Esophagus muscularis mucosa (tissue), 4 donors: ENCODE measurements at places on chromosomes 7 and 10.

DNA sequence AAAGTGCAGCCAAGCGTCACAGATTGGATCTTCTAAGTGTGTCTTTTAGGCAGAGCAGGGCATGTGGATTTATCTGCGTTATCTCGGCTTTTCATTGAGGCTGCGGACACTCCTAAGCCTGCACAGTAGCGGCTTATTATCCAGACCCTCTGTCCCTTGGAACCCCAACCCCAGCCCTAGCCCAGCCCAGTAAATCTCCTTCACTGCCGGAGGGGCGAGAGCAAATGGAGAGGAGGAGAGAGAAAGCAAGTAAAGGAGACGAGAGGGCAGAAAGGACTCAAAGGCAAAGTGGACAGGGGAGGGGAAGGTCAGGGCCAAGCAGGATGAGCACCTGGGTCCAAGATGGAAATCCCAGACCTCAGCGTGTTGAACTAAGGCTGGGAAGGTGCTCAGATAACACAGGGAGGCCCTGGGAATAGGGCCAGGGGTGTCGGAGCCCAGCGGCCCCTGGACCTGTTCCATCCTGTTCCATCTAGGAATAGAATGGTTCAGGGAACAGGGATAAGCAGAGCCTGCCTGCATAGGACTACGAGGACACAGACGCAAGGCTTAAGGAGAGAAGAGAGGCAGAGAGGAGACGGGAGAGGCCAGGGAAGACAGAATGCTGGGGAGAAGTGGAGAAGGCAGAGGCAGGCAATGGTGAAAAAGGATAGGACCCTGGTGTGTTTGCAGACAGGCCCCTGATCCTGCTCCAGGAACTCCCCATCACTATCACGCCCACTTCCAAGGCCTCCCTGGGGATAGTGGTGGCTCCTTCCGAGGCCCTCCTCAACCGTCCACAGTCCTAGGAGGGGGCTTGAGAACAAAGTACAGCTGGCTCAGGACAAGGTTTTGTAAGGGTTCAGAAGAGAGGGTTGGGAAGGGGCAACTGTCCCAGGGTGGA is 99.6 kb downstream of the CHST15 start:
- DNase-seq = peak; percentile 87

DNA sequence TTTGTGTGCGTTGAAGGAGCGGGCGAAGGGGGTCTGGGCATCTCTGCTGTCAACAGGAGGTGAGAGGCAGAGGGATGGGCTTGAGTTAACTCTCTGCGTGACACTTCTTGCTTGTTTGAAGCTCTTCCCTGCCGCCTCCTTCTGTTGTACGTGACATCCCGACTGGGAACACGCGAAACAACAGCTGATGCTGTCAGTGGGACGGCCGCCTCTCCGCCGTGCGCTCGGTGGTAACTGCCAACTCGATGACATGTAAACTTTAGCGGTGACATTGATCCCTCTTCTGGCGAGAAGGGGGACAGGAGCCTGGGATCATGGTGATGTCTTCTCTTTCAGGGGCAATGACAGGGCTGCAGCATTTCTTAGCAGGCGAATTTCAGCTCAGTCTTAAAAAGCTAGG is 394.5 kb downstream of the TYW1 start:
- DNase-seq = no peak

DNA sequence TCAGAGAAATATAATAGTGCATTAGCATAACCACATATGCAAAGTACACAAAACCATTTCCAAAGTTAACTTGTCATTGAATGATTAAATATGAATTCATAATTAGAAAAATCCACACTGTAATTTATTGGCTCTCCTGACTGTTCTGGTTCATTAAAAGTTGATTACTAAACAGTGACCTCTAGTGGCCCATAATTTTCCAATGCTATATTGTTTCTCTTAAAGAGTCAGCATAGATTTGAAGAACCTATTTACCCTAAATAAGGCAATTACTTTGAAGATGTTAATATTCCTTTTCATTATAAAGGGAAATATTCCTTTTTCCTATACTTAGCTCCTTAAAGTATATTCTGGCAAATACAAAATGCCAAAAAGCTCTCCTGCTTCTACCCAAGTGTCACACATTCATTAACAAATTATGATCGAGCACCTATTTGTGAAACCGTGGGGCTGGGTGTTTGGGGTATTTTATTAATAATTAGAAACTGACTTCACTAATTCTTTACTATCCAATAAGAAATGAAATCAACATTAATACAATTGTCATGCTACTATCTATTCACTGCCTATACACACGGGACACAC is 86.2 kb downstream of the HIBADH start:
- DNase-seq = no peak

GRCh38 chr7:47979145-47979831 is at the start of gene HUS1:
Gene HUS1 (minus strand): TSS chr7:47979615. CDS start chr7:47979519, 96 bp downstream.
- DNase-seq = peak; percentile 97

GRCh38 chr10:112361951-112362751 is 11.8 kb upstream of the ACSL5 start:
- no peak for DNase-seq

DNA sequence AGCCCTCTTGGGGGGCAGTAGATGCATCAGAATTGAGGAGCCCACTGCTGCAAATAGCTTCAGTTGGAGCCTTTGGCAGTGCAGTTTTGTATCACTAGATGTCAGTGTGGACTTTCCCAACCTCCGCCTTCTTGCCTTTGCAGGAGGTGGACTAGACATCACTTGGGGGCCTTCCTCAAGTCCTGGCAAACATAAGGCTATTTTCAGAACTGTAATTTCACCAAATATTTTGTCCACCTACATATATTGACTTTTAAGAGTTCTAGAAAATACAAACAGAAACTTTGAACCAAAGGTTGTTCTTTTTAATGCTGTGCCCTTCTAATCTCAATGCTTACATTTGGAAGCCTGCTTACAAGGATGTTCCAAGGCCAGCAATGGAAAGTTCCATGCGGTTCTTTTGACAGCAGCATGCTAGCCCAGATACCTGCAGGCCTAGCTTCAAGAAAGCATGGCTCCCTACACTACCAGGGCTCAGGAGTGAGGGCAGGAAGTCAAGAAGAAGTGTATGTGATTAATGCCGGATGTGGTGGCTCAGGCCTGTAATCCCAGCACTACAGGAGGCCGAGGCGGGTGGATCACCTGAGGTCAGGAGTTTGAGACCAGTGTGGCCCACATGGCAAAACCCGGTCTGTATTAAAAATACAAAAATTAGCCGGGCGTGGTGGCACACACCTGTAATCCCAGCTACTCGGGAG is 8.0 kb upstream of the ZNRF2 start:
- DNase-seq = no peak

GRCh38 chr7:67843001-67843565 is 846.5 kb downstream of the TYW1 start:
- DNase-seq = no peak
